T-helper 9 cell (primary cell): ENCODE measurements at places on chromosomes 2 and 18.

- no peak for DNase-seq
These were observed 1.6 kb downstream of the MTCL1 start for GRCh38 chr18:8706791-8707555.

DNA sequence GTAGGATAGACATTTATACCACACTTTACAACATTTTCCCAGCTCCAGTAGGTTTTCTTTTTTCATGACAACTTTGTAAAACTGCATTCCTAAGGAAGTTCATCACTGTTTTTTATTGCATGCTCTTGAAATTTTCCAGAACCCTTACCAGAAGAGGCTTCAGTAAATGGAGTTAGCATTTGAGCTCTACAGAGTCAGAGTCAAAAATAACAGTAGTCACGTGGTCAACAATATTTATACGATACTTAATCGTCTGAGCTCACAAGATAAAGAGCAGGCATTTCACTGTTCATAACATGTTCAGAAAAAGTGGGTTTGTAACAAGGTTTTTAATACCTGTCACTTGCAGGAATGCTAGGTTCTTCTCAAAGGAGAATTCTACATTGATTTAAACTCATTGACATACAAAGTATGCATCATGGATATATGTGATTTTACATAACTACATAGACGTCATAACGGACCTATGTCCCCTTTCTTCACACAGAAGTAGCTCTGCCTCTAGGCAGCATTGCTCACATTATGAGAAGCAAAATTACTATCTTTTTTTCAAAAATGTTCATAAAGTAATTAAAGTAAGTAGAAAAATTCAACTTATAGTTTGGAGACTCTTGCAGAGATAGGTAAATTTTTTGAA lies 187.0 kb upstream of the COL3A1 start:
- DNase-seq = no peak

DNA sequence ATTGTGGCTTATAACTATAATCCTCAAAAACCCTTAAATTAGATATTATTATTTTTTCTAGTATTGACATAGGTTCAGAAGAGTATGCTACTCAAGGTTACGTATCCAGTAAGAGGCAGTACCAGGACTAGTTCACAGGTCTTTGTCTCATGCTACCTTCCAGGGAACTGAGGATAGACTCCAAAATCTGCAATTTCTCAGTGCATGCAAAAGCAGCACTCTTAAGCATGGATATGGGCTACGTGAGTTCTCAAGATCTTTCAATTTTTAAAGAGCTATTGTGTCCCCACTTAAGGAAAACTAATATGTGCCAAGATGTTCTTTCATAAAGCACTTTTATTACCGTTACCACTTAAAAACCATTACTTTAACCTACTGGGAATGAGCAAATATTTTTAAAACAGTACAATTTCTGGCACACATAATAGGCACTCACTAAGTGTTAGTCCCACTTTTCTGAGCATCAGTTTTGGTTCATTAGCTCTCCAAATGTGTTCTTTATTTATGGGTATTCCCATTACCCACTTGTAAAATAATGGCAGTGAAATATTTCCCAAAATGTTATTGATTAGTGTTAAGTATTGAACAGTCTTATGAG lies 113.8 kb upstream of the TTN start:
- DNase-seq = no peak

- DNase-seq = no peak
These were observed 43.1 kb upstream of the TGFA start for GRCh38 chr2:70596739-70597138.

- DNase-seq = no peak
These were observed 2.5 kb upstream of the ADNP2 start for GRCh38 chr18:80106482-80107051.

DNA sequence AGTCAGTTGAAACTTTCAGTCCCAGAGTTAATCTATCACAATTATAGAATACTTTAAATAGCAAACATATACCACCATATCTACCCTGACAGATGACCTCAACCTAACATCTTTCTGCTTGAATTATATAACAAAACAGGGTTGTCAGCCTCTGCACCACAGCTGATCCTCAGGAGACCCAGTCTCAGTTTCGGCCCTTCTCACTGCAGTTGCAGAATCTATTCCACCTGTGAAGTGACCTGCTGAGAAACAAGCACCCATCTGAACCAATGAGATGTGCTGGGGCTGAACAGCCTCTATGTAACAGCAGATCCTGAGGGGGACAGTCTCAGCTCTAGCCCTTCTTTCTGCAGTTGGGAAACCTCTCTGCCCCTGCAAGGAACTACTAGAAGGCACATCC lies 567.6 kb downstream of the KCNJ3 start:
- DNase-seq = no peak

DNA sequence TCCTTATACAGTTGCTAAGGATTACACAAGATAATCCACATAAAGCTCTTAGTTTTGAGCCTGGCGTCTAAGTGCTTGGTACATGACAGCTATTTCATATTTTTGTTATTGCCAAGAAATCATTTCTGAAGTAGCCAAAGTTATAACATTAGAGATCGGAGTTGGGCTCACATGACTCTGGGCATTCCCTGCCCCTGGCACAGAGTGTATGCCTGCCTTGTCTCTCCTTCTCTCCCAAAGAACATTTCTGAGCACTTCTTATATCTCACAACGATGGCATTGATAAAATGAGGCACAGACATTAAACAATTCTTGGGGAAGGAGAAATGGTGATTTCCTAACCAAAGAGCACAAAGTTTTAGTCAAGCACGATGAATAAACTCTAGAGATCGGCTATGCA lies 87.7 kb upstream of the DDX18 start:
- no peak for DNase-seq

- no peak for DNase-seq
These were observed 246.8 kb upstream of the HS6ST1 start for GRCh38 chr2:128565441-128565840.

- no peak for DNase-seq
These were observed 31.4 kb upstream of the IL18RAP start for GRCh38 chr2:102391565-102391964.

GRCh38 chr2:221001381-221001801 lies 570.7 kb downstream of the EPHA4 start:
- no peak for DNase-seq

GRCh38 chr2:7725171-7725849 lies 808.1 kb downstream of the RNF144A start:
- DNase-seq = no peak

DNA sequence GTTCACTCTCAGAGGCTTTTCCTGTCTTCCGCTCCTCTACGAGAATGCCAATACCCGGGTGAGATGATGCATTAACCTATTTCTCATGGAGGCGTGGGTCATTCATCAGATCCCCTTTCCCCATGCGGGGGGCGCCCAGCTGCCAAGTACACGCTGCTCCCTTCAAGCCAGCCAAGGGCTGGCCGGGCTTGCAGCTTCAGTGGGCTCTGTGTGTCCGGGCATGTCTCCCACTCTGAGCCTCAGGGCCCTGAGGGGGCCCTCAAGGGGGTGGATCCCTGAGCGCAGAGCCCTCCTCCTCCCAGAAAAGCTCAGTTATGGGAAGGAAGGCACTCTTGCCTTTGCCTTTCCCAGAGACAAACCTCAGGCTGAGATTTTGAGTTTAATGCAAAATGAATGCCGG lies 431.8 kb upstream of the MYT1L start:
- DNase-seq = no peak

GRCh38 chr18:79485788-79486355 lies 90.1 kb downstream of the NFATC1 start:
- no peak for DNase-seq

GRCh38 chr2:13652531-13653313 lies 936.0 kb downstream of the TRIB2 start:
- DNase-seq = no peak

DNA sequence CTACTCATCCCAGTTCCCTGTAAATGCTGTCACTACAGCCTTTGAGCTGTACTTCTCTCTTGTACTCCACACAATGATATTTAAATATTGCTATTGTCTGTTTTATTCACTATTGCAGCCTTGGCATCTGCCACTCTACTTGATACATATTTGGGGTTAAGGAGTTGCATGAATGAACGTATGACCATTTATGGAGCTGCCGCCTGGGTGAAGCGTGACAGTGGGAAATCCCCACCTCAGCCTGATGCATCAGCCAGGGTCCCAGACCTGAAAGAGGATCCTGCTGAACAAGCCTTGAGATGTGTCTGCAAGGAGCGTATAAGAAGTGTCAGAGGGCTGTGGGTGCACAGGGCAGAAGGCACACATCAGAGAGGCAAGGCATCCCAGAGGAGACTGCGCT lies 39.1 kb downstream of the MRPL35 start:
- no peak for DNase-seq

DNA sequence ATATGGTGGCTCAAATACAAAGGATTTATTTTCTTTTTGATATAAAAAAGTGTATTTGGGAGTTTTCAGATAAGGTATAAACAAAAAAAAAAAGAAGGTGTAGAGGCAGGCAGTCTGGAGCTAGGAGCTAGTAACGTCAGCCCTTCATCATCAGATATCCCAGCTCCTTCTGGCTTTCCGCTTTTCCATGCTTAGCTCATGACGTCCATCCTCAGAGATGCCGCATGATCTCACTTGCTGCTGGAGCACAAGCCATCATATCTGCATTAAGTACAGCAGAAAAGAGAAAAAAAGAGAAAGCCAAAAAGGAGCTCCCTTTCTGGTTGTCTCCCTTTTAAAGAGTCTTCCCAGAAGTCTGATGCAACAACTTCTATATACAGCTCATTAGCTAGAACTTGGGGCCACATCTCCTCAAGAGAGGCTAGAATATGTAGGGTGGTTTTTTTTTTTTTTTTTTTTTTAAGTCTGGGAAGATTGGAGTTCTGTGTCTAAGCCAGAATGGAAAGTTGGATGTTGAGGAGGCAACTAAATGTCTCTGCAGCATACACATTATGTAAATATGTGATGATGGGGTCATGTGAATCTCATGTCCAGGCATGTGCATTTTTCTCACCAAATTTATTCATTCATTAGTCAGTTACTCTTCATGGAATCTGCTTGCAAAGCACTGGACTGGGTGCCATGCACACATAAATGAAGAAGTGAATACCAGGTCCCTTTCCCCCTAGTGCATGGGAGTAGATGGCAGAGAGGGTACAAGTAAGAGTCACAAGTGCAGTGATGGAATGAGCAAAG lies 52.3 kb downstream of the DDX1 start:
- no peak for DNase-seq

GRCh38 chr18:27188309-27188708 lies 3.2 kb upstream of the CHST9 start:
- no peak for DNase-seq

DNA sequence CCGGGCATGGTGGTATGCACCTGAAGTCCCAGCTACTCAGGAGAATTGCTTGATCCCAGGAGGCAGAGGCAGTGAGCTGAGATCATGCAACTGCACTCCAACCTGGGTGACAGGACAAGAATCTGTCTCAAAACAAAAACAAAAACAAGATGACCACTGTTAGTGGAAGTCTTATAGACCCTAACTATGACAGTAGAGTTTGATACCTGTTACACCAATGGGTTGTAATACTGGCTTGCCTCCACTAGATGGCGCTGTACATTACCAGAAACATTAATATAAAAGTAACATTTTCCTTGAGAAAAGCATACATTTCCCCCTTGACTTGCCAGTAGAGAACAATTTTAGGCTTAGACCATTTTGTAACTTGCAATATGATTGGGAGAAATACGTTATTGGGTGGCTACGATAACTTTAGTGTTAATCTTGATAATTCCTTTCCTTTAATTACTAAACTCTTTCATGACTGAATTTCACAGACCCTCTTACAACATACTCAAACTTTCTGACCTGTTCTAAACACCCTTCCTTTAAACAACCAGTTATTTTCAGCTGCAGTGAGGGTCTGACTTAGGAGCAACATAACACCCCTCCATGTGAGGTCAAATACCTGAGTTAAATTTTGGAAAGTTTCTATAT lies 19.5 kb downstream of the SLC25A52 start:
- peak; percentile 38 for DNase-seq

- DNase-seq = no peak
These were observed 20.7 kb upstream of the CXCR1 start for GRCh38 chr2:218187296-218188015.

- no peak for DNase-seq
These were observed 53.2 kb upstream of the CNGA3 start for GRCh38 chr2:98293030-98293429.

- DNase-seq = no peak
These were observed 70.6 kb downstream of the RPE start for GRCh38 chr2:210072922-210073509.

GRCh38 chr2:130877258-130877657 lies 40.5 kb downstream of the ARHGEF4 start:
- DNase-seq = no peak

DNA sequence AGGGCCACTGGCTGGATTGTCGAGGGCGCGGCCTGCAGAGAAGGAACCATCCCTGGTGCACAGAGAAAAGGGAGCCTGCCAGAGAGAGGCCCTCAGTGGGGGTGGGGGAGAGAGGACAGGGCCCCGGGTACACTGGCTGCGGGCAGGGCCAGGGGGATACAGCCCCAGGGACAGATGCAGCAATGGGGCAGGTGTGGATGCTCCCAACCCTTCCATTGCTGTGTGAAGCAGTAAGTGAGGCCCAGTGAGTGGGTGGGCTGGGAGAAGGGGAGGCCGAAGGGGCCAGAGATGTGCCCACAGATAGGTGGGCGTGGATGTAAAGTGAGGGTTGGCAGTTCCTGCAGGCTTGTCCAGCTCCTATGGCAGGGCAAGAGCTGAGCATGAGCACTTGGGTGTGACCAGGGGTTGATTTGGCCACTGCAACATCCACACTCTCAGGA lies 7.4 kb downstream of the AGXT start:
- no peak for DNase-seq

DNA sequence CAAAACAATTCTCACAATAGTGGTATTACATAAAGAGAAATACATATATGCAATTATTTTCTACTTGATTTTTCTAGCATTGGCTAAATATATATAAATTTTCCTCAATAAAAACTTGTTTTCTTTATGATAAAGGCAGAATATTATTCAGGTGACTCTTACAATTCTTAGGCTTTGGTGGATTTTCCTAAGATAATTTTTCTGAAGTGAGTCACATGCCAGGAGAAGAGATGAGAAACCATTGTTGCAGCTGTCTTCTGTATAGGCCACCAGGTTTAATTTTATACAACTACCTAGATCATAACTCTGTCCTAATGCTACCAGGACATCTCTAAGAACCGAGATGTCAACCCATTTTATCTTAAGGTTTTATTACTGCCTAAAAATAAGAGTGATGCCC lies 552.4 kb upstream of the CDH2 start:
- no peak for DNase-seq

GRCh38 chr18:44884431-44884830 lies 203.7 kb downstream of the SETBP1 start:
- no peak for DNase-seq

GRCh38 chr2:197915548-197916265 lies 111.3 kb downstream of the PLCL1 start:
- no peak for DNase-seq
